Choroid plexus epithelial cell (primary cell): ENCODE measurements at places on chromosomes 16 and 17.
A peak's percentile ranks its signal among the peaks of the same experiment; 100 is the strongest.

- DNase-seq: peak; percentile 58
Observed at GRCh38 chr16:22318690-22319358, 21.6 kb downstream of the POLR3E start.

GRCh38 chr17:38425031-38425430 is 3.2 kb upstream of the ARHGAP23 start:
- DNase-seq: no peak

DNA sequence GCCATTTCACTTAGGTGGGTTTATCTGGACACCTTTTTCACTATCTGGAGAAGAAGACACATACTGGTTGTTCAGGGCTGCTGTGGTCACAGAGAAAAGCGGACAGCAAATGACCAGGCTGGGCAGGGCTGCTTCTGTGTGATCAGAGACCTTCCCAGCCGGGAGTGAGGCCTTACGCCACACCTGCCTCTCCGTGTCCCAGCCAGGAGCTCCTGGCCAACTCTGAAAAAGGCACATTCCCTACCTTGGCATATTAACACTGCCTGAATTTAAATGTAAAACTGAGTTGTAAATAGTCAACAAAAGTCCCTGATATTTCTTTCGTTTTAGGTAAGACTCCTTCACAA is 9.1 kb upstream of the SOST start:
- DNase-seq: no peak

- DNase-seq: peak; percentile 96
Observed at GRCh38 chr17:62778990-62779681, 29.0 kb downstream of the MARCHF10 start.

GRCh38 chr17:39960524-39961041 is 2.2 kb upstream of the GSDMA start:
- no peak for DNase-seq

DNA sequence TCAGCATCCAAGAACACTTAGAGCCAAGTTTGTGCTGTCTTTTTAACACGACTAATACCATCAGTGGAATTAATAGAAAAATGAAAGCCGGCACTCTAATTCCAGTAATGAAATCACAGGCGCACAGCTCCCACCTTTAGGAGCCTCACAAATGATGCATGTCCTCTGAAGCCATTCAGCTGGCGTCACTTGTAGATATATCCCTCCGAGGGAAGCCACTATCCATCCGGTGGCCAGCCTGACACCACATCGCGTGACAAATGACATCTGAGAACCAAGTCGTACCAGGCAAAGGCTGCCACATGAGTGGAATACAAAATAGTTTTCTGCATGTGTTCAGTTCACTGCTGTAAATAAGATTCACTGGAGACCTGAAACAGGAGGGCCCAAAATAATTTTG is 205.6 kb downstream of the GRIN2A start:
- DNase-seq: no peak

- DNase-seq: no peak
Observed at GRCh38 chr16:17104654-17105053, 366.1 kb downstream of the XYLT1 start.

- no peak for DNase-seq
Observed at GRCh38 chr16:83906683-83907082, 7.8 kb downstream of the MLYCD start.

GRCh38 chr17:8145811-8146210 is 6.4 kb downstream of the PER1 start:
- DNase-seq: no peak

DNA sequence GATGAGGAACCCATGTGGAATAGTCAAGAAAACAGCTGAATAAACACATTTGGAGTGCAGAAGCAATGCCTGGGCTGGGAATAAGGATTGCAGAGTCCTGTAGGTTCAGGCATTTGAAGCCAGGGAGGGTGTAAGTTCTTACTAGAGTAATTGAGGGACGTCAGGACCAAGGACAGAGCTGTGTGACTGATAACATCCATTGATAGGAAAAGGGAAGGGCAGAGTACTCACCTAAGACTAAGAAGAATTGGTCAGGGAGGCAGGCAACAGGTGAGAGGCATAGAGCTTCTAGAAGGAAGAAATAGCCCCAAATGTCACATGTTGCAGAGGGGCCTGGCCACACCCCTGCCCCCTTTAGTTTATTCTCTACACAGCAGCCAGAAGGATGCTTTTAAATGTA is 79.8 kb upstream of the TMEM132E start:
- DNase-seq: peak; percentile 28

DNA sequence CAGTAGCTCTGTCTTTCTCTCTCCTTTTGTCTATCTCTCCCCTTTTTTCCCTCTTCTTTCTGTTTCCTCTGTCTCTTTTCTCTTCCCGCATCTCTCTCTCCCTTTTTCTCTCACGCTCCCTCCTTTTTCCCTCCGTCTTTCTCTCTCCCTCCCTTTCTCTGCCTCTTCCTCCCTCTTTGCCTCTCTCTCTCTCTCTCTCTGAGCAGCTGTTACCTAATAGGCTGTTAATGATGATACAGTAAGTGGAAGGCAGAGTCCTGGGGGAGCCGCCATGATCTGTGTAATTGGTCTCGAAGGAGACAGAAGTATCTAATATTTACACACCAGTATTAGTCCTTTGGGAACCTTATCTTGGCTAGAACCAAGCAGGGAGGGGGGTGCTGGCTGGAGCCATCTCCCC is 136.1 kb upstream of the CIBAR2 start:
- DNase-seq: no peak

DNA sequence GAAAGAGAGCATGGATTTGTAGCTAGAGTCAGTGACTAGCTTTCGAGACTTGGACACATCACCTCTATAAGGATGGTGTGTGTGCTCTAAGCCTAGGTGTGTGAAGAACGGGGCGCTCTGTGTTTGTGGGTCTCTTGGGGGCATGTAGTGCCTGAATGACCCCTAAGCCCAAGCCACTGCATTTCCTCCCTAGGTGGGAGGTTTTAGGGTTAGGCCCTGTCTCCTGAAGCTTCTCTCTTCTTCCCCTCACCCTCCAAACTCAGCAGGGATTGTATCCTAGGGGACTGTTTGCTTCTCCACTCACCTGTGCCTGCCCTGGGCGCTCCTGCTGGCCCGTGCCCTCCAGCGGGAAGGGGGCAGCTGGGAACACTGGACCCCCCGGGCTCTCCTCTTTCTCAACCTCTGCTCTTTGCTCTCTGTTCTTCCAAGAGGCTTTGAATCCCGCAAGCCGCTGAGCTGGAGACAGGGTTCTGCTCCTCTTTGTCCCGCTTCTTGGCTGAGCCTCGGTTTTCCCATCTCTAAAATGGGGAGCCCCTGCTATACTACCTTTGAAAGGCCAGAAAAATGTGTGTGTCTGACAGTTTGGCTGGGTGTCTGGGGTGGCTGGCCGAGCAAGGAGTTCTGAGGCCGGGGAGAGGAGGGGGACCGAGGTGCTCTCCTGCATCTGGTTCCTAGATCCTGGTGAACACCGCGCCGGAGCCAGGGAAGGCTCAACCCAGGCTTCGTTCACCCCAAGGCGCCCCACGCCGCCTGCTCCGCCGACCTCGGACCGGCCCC is 810 bp downstream of the CYGB start:
- DNase-seq: no peak

GRCh38 chr16:47511882-47512281 is 50.8 kb downstream of the PHKB start:
- DNase-seq: peak; percentile 46

GRCh38 chr17:28475151-28475900 is 1.9 kb downstream of the SLC13A2 start:
- DNase-seq: peak; percentile 26

DNA sequence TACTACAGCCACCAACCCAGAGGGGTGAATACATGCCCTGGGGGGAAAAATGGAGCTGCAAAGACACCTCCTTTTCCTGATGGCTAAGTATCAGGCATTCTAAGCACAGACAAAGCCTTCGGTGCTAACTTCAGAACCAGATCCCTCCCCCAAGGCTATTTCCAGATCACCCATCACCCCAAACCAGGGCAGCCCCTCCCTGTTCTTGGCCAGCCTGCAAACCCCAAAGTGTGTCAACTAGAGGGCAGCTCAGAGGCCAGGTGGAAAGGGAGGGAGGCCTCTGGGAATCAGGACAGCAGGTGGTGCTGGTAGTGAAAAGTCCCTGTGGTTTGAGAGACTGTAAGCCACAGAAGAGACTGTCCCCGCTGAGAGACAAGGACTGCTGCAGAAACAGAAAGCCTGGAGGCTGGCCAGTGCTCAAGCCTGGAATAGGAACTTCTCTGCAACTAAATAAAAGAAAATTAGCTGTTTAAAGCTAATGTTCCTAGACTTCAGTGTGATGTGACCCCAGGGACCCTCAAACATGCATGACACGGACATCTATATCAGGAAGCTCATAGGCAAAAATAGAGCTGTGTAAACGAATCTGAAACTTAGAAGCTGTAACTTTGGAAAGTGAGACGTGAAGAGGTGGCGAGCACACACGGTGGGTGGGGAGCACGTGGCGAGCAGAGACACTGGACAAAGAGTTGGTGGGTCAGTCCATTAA is 9.1 kb downstream of the TUBG1 start:
- peak; percentile 26 for DNase-seq
